ENCODE measurements at places on chromosomes 7 and 10.

DNA sequence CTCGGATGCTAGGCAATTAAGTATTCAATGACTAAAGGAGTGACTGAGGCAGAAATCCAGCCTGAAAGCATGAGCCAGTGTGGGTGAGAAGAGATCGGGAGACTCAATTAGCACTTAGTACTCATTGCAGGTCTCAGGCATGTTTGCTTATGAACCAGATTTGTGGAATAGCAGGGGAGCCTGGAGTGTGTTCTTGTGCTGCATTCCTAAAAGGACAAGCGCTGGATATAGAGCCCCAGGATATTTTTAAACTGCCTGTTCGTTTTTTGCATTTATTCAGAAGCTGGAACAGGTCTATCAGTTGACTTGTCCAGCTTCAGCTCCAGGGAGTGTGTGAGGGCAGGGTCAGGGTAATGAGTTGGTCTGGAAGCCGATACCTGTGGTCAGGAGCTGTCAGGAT lies 120.3 kb downstream of the BMPER start:
- DNase-seq: no peak

GRCh38 chr7:90624225-90624911 lies 28.2 kb downstream of the CDK14 start:
- no peak for DNase-seq

GRCh38 chr10:14671386-14671831 lies 103.3 kb downstream of the FAM107B start:
- no peak for DNase-seq

- DNase-seq: no peak
These were observed 61.5 kb downstream of the NKX6-2 start for GRCh38 chr10:132724446-132724845.

DNA sequence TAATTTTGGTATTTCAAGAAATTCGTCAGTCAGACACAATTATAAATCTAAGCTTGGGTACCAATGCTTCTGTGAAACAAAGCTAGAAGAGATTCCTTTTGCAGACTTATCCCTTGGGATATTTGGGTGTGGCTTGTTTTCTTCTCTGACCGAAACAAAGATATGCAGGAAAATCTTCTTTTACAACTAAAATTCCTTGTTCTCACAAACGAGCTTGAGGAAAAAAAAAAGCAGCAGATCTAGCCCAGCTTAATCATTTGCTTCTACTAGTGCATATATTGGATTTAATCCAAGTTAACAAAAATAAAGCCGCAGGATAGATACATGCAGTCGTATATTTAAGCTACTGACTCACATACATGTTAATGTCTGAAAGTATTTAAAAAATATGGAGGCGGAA lies 104.2 kb downstream of the PRTFDC1 start:
- DNase-seq: no peak

DNA sequence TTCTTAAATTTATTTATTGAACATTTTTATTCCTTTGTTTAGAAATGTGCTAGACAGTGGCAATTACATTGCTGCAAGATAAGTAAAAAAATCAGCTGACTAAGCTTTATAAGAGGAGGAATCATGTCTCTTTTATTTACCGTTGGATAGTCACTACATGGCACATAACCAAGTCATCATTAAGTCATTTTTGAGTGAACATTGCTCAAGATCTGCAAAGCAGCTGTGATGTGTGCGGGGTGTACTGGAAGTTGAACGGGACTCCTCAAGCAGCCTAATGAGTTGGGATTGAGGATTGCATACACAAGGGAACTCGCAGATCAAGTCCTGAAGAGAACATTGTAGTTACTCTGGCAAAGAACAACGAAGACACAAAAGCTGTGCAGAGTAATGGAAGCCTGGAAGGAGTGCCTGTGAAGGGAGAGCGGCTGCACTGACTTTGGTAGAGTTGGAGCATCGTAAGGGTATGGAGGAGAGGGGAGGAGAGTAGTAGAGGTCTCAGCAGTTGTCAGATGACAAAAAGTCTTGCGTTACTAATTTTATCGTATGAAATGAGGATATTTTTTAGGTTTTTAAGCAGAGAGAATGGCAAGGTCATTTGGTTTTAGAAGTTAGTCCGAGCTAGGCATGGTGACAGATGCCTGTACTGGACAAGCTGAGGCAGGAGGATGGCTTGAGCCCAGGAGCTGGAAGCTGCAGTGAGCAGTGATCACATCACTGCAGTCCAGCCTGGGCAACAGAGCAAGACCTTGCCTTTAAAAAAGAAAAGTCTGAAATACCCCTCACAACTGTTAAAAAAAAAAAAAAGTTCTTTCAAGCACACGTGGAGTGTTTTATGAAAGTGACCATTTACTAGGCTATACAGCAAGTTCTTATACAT lies 95.1 kb downstream of the BMPR1A start:
- DNase-seq: no peak

GRCh38 chr10:13483073-13483472 lies 45.7 kb downstream of the BEND7 start:
- DNase-seq: no peak

DNA sequence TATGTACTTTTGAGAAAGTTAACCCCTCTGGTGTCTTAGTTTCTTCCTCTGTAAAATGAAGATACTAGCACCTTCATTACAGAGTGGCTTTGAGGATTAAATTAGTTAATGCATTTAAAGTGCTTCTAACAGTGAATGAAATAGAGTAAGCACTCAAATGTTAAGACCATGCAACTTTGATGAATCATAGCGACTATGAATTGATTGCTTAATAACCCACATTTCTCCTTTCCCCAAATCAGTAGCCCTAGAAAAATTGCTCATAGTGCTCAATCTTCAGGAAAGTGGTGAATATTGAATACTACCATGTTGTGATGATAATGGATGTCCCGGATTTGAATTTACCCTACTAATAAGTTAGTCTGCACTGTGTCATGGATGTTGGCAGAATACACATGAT lies 48.1 kb downstream of the CD36 start:
- DNase-seq: no peak

DNA sequence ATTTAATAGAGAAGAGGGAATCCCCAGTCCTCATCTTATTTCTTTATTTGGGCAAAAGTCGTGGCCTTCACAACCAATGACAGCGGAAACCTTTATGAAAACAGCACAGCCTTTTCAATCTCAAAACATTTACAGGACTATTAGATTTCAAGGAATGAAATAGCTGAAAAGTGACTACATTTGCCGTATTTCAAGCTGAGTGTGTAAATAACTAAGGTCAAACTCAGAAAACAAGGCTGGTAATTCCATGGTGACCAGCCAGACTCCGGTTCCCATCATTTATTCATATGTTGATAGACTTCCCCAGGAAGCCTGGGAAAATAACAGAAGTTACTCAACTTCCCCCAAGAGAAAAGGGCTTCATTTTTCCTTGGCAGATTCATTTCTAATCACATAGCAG lies 457.3 kb upstream of the NFE2L3 start:
- DNase-seq: no peak

DNA sequence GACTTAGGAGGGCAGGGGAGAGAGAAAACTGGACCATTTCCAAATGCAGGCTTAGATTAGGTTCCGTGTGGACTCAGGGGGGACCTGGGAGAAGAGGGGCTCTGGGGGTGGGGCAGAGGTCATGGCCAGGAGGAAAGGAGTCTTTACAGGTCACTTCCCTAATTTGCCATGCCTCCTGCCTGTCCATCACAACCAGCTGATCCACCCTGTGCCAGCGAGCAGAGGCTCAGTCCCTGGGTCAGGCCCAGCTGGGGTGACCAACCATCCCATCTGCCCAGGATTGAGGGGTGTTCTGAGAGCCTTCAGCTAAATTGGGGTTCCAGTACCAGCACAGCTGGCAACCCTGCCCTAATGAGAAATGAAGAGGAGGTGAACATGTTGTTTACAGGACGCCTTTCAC lies 84.6 kb upstream of the CACUL1 start:
- no peak for DNase-seq

DNA sequence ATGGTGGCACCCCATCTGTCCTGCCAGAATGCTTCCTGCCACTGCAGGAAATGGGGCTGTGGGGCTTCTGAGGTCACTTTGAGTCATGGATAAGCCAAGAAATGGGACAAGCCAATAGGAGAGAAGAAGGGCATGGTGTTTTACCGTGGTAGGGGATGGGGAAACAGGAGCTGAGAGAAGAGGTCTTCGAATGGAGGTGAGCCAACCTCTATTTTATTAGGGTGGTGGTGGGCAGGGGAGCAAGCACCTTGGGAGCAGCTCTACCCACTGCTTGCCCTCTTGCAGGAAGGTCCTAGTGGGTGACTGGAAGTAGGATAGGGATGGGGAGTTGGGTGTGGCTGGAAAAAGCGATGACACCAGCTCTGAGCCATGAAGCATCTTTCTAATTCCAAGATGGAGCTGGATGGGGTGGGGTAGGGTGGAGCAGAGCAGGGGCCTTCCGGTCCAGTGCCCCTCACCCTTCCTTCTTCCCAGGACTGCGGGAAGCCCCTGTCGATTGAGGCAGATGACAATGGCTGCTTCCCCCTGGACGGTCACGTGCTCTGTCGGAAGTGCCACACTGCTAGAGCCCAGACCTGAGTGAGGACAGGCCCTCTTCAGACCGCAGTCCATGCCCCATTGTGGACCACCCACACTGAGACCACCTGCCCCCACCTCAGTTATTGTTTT lies 9.1 kb downstream of the ZYX start:
- no peak for DNase-seq

- DNase-seq: no peak
These were observed 44.4 kb downstream of the MCU start for GRCh38 chr10:72736176-72736827.

DNA sequence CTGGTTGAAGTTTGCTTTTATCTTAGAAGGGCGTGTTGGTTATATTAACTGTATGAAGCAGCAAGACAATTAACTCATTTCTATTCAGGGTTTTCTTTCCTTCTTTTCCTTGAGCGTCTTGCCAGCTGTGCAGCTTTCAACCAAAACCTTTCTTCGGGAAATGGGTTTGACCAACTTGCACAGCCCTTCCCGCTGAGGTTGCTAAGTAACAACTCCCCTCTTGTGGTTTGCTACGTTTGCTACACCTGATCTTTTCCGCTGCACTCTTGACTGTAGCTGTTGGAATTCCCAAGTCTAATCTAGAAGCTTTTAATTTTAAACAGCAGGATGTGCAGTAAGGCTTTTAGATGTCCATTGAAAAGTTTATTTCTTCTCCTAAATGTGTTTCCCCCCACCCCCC lies 116.9 kb downstream of the CDCA7L start:
- no peak for DNase-seq

DNA sequence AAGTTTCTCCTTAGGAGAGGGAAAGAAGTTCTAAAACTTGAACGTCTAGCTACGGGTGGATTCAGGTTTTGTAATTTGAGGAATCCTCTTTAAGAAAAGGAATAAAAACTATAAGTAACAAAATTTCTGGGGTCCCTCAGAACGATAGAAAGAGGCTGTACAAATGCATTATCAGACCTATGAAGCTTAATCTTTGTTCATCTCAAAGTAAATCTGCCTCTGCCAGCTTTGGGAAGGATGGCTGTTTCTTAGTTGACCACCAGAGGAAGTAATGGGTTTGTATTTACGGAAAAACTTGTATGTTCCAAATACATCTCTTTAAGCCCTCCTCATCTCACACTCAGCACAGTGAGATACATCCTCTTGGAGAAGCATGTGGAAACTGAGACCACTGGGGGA lies 864 bp downstream of the PSTK start:
- no peak for DNase-seq

GRCh38 chr10:30775779-30776591 lies 146.4 kb upstream of the LYZL2 start:
- DNase-seq: no peak

- no peak for DNase-seq
These were observed 14.2 kb upstream of the GTF2IRD1 start for GRCh38 chr7:74439541-74439940.

DNA sequence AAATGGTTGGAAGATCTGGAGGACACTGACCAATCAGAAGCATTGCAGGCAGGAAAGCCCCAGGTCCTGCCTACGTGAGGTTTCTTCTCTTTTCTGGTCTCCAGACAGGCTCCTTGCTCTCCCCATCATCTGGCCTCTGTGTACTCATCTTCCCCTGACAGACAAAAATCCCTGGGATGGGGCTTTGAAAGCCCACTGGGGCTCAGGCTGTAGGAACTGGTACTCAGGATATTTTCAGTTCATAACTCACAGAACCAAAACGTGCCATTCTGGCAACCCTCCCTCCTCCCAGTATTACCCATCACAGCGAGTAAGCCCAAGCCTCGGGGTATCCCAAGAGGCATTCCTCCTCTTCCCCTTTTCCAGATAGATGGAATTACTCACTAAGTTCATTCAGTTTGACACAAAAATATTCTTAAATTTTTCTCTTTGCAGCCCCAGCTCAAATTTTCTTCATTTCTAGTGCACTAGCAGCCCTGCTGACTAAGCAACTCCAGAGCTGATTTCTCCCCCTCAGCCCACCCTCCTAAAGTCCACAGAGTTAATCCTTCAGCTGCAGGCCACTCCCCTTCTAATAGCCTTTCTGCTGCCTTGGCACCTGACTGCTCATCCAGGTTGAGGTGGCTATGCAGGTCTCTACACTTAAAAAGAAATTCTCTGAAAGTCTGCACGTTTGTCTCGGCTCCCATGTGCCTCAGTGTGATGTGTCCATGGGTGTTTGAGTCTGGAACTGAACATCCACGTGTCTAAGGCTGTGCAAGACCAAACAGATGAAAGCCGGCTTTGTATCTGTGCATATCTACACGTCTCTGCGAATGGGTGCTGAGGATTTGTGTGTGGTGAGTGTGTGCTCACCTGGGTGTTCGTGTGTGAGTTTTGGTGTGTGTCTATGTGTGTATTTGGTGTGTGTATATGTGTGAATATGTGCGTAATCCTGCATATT lies 331.4 kb downstream of the CCSER2 start:
- DNase-seq: no peak

GRCh38 chr7:44681645-44682044 lies 67.0 kb upstream of the ZMIZ2 start:
- DNase-seq: no peak

GRCh38 chr10:30529373-30529998 lies 95.5 kb downstream of the MAP3K8 start:
- peak; percentile 60 for DNase-seq

DNA sequence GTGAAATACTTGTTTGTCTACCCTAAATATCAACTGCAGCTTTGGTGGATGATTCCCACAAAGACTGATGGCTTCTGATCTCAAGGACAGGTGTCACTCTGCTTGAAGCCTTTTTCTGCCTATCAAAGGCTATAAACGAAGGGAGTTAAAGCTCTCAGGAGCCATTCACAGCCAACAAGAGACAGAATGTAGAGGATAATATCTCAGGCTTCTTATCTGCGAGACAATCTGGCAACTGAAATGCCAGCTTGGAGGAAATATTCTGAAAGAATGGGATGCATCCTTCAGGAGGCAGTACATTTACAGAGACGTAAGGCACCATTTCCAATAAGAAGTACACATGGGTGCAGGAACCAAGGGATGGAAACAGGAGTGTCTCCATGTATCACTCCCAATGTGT lies 549.4 kb downstream of the GPAM start:
- DNase-seq: no peak

GRCh38 chr10:76675951-76676587 lies 961.5 kb downstream of the KCNMA1 start:
- DNase-seq: no peak

- DNase-seq: no peak
These were observed 59.1 kb downstream of the JAZF1 start for GRCh38 chr7:28121496-28121895.

- no peak for DNase-seq
These were observed 226.8 kb downstream of the CDC14C start for GRCh38 chr7:49151146-49151545.
